Activated CD8-positive, alpha-beta memory T cell treated with anti-CD3 and anti-CD28 coated beads for 24 hours (primary cell): ENCODE measurements at places on chromosomes 7 and 10.

DNA sequence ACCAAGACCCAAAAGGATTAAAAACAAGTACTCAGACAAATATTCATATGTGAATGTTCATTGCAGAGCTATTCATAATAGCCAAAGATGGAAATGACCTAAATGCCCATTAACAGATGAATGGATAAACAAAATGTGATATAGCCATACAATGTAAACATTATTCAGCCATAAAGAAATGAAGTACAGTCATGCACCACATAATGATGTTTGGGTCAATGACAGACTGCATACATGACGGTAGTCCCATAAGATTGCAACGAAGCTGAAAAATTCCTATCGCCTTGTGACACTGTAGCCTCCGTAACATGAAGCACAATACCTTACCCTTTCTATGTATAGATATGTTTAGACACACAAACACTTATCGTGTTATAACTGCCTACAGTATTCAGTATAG lies 97.9 kb downstream of the ABLIM1 start:
- DNase-seq, result no peak

GRCh38 chr7:111103678-111104274 lies 12.8 kb downstream of the LRRN3 start:
- DNase-seq, result no peak

- DNase-seq, result no peak
Observed at GRCh38 chr10:104576611-104577010, 64.5 kb upstream of the SORCS3 start.

DNA sequence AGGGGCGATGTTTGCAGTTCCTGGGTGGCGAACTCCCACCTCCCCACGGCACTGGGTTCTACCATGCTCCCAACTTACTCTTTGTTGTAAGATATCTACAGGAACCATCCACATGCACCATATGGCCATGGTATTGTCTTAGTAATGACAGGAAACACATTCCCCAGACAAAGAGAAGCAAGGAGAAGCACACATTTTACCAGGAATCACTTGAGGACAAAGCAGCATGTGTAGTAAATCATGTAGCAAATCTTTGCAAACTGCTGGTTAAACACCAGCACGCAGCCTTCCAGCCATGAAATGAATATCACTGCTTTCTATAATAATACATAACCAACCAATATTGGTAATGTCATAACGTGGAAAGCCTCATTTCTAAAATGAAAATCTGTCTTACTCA lies 101.2 kb downstream of the NRP1 start:
- DNase-seq, result no peak

- no peak for DNase-seq
Observed at GRCh38 chr7:127896659-127897058, 134.6 kb downstream of the LRRC4 start.
